ENCODE measurements at places on chromosomes 3 and 15.

DNA sequence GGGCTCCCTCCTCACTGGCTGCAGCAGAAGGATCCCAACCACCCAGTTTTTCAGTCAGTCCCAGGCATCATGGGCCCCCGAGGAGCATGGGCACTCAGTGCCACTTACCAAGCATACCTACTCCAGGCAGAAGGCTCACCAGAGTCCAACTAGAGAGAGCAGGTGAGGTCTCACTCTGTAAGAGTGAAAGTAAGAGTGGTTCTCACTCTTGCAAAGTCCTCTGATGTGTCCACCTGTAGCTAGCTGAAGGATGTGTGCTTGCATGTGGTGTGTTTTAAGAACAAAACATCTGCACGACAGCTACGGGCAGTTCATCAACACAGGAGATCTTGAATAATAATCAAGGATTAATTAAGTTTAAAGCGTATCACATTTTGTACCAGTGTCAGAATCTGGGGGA lies 49.7 kb downstream of the CCK start:
- no peak for DNase-seq

GRCh38 chr3:184805351-184806038 lies 6.5 kb upstream of the VPS8 start:
- no peak for DNase-seq

GRCh38 chr3:189494632-189495031 lies 136.6 kb upstream of the TP63 start:
- DNase-seq = no peak

- DNase-seq = no peak
These were observed 16.9 kb downstream of the TTBK2 start for GRCh38 chr15:42903388-42904324.

- no peak for DNase-seq
These were observed 26.7 kb upstream of the TMC3 start for GRCh38 chr15:81400640-81401236.

- DNase-seq = no peak
These were observed 62.0 kb upstream of the ARNT2 start for GRCh38 chr15:80342148-80342547.

DNA sequence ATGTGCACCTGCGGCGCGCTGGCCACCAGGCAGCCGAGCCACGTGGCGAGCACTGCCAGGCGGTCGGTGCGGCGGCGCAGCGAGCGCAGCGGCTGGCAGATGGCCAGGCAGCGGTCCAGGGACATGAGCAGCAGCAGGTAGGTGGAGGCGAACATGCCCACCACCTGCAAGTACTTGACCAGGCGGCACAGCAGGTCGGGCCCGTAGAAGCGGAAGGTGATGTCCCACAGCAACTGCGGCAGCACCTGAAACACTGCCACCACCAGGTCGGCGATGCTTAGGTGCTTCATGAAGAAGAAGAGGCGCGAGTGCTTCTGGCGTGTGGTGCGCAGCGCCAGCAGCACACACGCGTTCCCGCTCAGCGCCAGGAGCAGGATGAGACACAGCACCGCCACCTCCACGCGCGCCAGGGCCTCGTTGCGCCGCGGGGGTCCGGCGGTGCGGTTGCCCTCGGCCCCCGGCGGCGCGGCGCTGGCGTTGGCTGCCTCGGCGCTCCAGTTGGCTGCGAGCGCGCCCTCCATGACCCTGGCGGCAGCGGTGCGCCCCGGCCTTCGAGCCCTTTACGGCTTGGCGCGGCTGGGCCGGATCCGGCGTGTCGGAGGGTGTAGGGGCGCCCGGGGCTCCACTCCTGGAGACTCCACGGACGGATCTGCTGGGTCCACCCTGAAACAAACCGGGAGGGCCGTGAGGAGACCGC lies 1.6 kb downstream of the OXTR start:
- no peak for DNase-seq

- DNase-seq = no peak
These were observed 13.9 kb downstream of the NLGN1 start for GRCh38 chr3:173411375-173411973.

DNA sequence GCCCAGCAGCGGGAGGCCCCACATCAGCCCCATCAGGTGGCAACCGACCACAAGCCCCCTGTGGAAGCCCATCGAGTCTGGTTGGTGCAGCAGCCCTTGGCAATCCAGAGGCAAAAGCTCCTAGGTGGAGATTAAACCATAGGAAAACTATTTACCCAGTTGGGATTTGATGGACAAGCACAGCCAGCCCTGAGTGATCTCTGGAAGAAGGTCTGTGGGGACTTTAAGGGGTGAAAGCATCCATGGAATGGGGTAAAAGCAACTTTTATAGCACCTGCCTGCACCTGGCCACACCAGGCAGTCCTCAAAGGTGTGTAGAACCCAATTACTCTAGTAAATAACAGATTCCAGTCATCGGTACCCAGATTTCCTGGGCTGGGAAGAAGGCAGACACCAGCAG lies 206.3 kb downstream of the IGSF11 start:
- DNase-seq = no peak

GRCh38 chr3:169022457-169022856 lies 641.1 kb downstream of the MECOM start:
- no peak for DNase-seq

DNA sequence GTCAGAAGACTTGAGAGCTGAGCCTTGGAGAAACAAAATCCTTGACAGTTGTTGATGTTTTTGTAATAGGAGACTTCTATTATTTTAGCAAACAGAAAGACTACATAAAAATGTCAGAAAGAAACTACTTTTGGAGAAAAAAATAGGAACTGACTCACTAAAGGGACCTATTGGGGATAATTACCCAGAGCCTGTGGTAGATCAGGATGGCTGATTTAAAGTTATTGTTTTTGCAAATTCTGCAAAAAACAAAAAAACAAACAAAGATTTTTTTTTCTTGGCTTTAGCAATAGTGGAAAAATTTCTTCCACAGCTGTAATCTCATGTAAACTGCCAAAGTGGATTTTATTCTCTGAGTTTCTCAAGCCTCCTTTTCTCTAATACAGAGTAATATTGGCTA lies 101.5 kb upstream of the SATB1 start:
- no peak for DNase-seq

DNA sequence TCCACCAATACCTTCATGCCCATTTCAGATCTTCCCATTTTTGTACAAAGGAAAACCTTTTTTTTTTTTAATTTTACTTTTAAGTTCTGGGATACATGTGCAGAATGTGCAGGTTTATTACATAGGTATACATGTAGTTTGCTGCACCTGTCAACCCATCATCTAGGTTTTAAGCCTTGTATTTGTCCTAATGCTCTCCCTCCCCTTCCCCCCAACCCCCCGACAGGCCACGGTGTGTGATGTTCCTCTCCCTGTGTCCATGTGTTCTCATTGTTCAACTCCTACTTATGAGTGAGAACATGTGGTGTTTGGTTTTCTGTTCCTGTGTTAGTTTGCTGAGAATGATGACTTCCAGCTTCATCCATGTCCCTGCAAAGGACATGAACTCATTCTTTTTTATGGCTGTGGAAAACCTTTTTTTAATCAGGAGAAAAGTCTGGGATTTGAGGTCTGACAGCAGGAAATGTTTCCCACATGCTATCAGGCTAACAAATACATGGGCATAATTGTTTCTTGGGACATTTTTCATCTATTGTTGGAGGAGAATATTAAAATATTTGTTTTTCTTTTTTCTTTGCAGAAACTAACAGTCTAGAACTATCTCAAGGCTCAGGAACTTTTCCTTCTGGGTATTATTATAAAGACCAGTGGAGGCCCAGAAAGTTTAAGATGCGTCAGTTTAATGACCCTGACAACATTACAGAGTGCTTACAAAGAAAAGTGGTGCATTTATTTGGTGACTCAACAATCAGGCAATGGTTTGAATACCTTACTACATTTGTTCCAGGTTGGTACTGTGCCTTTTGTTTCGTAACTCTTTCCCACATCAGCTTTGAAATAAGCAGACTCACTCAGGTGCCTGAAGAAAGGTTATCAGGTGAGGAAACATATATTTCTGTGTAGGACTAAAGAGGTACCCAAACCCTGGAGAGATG lies 32.8 kb upstream of the NFKBIZ start:
- DNase-seq = no peak

GRCh38 chr3:31268868-31269267 lies 263.9 kb upstream of the STT3B start:
- DNase-seq = no peak

- DNase-seq = no peak
These were observed 222.6 kb downstream of the LRRC3B start for GRCh38 chr3:26845194-26845593.

- DNase-seq = no peak
These were observed 13.5 kb downstream of the PLD1 start for GRCh38 chr3:171796625-171797264.

GRCh38 chr3:70312336-70312735 lies at the start of gene MDFIC2:
MDFIC2 (minus strand) TSS chr3:70312638; CDS start chr3:70311973, 665 bp downstream.
- DNase-seq = no peak

DNA sequence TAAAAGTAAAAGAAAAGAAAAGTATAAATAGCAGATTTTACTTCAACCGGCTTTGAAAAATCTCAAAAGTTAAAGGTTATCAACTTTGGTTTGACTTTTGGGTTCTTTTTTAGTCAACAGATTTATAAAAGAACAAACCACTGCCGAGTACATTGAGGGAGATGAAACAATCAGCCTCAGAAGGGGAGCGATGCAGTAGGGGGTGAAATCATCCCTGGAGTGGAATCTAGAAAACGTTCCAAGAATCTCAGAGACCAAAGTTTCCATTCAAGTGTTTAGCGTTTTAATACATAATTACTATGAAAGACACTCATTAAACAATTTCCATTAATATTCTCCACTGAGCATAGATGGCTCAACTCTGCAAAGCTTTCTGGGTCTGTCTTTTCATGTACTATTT lies 745.5 kb downstream of the NR2F2 start:
- DNase-seq = no peak

GRCh38 chr15:70031261-70031660 lies 66.5 kb downstream of the TLE3 start:
- DNase-seq = no peak
